Mesothelial cell of epicardium (in vitro differentiated cells): ENCODE measurements at places on chromosomes 12 and 14.
A peak's percentile ranks its signal among the peaks of the same experiment; 100 is the strongest.

GRCh38 chr12:100668945-100669536 lies 95.6 kb downstream of the GAS2L3 start:
- DNase-seq: peak; percentile 53

DNA sequence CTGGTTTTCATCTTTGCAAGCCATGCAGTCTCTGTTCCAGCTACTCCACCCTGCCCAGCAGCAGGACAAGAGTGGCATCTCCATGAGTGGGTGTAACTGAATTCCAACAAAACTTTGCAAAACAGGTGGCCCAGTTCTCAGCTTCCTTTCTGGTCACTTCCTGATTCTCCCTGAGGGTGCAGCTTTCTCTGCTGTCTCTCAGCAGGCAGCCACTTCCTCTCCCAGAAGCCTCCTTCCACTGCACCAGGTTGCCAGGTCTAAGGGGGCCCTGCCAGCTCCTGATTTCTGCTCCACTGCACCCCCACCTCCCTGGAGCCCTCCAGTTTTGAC lies 341.0 kb upstream of the FKBP4 start:
- DNase-seq: no peak

DNA sequence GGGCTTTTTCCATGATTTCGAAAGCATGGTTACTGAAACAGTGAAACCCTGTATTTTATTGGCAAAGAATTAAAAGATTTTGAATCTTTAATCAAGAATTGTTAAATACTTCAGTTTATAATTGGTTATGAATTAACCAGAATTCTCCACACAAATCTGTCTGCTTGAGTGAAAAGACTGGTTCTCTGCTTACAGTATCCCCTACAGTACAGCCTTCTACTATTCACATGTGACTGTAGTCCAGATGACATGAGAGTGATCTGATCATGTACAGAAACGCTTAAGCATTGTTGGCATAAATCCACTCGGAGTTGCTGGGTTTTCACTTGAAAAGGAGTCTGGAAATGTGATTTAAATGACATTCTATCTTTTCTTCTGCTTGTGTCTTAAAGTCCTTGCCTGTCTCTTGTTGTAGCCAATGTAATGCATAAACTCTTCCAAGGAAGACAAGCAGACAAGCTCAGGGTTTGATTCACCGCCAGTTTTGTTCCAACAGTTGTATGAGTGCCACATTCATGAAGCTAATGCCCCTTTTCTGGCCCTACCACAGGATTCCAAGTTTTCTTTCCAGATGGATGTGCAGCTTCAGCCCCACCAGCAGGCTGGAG lies 222.0 kb upstream of the LRIG3 start:
- no peak for DNase-seq

DNA sequence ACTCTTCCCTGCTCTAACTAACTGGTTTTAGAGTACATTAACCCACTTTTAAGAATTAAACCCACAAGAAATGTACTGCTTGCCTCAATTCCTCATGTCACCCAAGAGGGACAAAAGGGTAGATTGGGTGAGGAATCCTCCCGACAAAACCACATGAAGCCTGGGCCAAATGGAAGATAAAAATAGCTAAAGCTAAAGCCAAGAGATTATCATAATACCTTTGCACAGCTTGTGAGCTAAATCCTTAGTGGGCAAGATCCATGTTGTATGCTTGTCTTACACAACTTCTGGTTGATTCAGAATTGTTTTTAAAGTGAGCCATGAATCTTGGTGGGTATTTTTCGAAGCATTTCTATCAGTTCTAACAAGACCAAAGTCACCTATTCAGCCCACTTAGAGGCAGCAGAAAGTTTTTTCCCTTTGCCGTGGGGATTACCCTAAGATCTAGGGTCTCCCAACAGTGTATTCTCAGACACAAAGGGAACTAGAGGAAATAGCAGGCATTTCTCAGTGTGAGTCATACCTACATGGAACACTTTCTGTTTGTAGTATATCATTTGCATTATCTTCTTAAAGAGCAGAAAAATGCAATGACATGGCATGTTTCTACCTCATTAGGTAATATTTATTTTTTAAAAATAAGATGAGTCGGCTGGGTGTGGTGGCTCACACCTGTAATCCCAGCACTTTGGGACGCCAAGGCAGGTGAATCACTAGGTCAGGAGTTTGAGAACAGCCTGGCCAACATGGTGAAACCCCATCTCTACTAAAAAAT lies 616.6 kb downstream of the KCNH5 start:
- no peak for DNase-seq

- no peak for DNase-seq
Measured at GRCh38 chr12:32478166-32478565, 78.8 kb downstream of the FGD4 start.

GRCh38 chr12:4959381-4959780 lies 49.7 kb downstream of the KCNA1 start:
- no peak for DNase-seq

DNA sequence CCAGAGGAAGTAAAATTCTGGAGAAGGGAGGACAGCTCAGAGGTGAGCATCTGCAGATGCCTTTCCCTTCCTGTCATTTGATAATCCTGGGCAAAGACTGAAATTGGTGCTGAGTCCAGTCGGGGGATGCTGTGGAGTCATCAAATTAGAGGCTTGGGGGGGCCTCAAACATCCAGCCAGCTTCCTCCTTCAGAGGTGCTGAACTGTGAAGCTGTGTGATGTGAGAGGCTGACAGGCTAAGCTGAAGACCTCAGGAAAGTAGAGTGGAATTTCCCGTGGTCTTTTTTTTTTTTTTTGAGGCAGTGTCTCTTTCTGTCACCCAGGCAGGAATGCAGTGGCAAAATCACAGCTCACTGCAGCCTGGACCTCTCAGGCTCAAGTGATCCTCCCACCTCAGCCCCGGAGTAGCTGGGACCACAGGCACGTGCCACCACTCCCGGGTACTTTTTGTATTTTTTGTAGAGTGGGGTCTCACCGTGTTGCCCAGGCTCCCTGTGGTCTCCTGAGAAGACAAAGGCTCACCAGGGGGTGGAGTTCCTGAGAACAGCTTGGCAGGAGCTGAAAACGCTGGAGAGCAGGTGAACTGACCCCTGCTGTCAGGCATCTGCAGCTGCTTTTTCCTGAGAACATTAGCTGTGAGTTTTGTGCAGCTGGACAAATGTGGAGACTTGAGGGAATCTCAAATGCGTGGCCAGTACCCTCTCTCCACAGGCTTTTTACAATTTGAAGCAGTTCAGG lies 6.1 kb upstream of the TCL1B start:
- DNase-seq: no peak

- DNase-seq: no peak
Measured at GRCh38 chr14:80127466-80127865, 83.8 kb downstream of the DIO2 start.

DNA sequence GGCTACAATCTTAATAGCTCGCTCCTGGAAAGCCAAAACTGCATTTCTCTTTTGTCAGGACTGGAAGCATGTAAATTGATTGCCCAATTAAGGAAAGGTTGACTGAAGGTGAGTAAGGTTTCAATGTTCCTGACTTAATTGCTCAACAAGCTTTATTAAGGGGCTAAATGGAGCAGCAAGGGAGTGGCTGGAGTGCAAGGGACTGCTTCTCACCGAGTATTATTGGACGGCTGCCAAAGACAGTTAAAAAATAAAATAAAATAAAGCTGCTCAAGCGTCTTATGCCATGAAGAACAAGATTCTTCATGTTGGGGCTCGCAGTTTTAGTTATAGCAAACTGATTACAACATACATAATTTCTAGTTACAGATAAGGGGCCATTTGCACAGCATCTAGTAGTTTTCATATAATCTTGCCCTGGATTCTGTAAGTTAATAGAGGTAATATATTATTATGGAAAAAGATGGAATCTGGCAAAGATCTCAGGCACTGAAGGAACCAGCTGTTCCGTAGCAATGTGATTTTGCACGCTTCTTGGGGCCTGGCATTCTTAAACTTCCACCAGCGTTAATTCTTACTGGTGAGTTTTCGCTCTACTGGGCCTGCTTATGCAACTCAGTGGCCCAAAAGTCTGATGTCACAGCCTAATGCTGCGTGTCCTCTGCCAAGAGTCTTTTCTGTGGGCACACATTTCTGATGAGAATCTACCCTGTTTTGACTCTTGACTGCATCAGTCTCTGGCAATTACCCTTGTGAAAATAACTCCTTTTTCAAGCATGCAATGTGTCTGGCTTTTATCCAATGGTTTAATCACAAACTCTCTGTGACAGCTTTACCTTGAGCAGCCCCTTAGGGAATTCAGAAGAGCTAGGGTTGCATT lies 108.5 kb downstream of the SLC38A1 start:
- DNase-seq: no peak

GRCh38 chr14:69675245-69675583 lies 63.8 kb downstream of the SUSD6 start:
- DNase-seq: no peak

GRCh38 chr12:71760471-71760870 lies 5.8 kb downstream of the RAB21 start:
- no peak for DNase-seq

DNA sequence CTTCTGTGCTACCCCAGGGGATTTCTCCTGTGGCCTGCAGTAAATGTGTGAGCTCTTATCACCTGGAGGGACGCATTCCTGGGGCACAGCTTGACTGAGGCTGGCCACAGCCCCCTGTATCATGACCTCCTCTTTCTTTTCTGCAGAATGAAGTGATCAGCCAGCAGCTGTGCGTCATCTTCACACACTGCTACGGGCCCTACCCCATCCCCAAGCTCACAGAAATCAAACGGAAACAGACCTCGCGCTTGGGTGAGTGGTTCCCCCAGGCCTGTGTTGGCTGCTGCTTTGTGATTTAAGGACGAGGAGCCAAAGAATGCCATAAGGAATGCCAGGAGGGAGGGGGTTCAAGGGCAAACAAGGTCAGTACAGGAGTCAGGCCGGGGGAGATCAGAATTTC lies 50.5 kb upstream of the PWP1 start:
- no peak for DNase-seq

DNA sequence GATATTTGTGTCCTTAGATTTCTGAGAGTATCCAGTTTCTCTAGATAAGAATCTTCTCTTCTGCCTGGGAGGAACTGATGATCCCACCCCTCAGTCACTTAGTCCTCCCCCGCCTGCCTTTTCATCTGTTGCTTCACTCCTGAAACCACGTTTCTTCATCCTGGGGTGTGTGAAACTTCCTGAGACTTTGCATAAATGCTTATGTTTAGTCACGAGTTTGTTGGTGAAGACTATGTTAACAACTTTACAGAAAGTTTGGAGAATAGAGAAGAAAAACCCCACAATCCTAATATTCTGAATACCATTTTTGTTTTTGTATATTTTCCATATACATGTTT lies 33.2 kb downstream of the MARK3 start:
- no peak for DNase-seq

DNA sequence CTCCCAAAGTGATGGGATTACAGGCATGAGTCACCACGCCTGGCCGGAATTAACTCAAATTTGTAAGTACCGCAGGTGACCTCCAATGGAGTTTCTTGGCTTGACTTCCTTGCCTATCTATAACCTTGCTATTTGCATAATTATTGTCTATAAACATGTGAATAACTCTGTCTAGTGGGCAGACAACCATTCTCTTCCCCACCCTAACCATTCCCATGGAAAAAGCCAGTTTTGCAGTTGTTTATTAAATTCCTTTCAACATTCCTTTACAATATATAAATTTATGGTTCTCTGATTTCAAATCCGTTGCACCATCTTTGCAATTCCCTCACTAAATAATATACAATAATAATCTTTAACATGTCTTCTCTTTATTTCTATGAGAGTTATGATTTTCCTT lies 61.0 kb upstream of the ZDHHC17 start:
- DNase-seq: no peak

GRCh38 chr14:89406941-89407340 lies 10.1 kb downstream of the FOXN3 start:
- no peak for DNase-seq

- DNase-seq: no peak
Measured at GRCh38 chr14:96906434-96906833, 109.3 kb downstream of the VRK1 start.

GRCh38 chr12:123059500-123059899 lies 79.0 kb downstream of the ARL6IP4 start:
- no peak for DNase-seq

GRCh38 chr12:2644683-2645405 lies 149.9 kb upstream of the FKBP4 start:
- no peak for DNase-seq

DNA sequence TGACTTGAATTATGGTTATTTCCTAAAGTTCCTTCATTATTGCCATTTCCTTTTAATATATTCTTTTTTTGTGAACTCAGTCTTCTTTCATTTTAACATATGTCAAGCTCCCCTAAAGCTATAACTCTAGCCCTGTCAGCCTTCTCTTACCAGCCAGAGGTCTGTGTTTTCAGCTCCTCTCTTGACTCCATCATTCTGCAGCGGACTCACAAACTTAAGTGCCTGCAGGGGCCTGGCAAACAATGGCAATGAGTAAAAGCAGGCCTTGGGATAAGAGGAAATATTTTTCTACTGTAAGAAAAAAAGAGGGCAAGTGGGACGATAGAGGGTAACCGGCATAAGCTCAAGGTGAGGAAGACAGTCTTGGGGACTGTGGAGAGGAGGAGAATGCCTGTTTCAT lies 424.5 kb upstream of the RGS6 start:
- DNase-seq: no peak

DNA sequence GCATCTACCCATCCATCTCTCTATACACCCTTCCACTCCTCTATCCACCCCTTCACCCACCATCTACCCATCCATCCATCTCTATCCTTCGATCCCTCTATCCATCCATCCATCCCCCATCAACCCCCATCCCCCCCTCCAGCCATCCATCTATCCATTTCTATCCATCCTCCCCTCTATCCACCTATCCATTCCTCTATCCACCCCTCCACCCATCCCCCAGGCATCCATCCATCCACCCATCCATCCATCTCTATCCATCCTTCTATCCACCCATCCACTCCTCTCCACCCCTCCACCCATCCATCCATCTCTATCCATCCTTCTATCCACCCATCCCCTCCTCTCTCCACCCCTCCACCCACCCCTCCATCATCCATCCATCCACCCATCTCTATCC lies 17.5 kb upstream of the GPR132 start:
- DNase-seq: no peak

DNA sequence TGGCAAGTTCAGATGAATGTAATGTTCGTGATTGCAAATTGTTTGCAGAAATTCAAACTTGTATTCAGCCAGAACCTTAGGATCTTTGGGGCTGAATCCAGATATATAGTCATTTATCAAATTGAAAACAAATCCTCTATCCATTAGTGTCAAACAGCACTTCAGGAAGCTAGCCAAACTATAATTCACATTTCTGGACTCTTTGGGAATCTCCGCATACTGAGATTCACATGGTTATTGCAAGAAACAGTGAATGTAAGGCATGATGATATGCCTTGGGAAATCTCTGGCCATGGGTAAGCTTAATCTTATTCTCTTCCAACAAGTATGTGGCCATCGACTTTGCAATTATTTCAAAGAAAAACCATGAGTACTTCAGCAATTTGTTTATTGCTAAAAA lies 98.5 kb downstream of the KLHL28 start:
- no peak for DNase-seq

- DNase-seq: no peak
Measured at GRCh38 chr12:41311883-41312282, 123.8 kb downstream of the PDZRN4 start.
